ENCODE measurements at places on chromosomes 16 and 17. TPM values are rescaled to one million over a fixed set of nuclear protein-coding genes. Genes with fewer than 3 reads are reported as not detected.

PYDC1 gene
- total RNA-seq = not detected

SDK2 gene
- total RNA-seq = 0.94 TPM

SP2 gene
- 21.6 TPM for total RNA-seq

ADAMTS18 gene
- 0.05 TPM for total RNA-seq

WNK4 gene
- 32.6 TPM for total RNA-seq

SGSM2 gene
- total RNA-seq = 26.7 TPM

CPHXL2 gene
- not detected for total RNA-seq

All from colonic mucosa (tissue), 4 donors.